Stimulated activated CD8-positive, alpha-beta memory T cell treated with anti-CD3 and anti-CD28 coated beads, Interleukin-4, amount 100 ng/mL, for 1 hour (primary cell): ENCODE measurements at places on chromosomes 7 and 10.

GRCh38 chr7:4882169-4883032 lies 1.1 kb downstream of the RADIL start:
- DNase-seq, result no peak

- no peak for DNase-seq
These were observed 1.8 kb downstream of the PPP1R35 start for GRCh38 chr7:100434297-100435144.

DNA sequence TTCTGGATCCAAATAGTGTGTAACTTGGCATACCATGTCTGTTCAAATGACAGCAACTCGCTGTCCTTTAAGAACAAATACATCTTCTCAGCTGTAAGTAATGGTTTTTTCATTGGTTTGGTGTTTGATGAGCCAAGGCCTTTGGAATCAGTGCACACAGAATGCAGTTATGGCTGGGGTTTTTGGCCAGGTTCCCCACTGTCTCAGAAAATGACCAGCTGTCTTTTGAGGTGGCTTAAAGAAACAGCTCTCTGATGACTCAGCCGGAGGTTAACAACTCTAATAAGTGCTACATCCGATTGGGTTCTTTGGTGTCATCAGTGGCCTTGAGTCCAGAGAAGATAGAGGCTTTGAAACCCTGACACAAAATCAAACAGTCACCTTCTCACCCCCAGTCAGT lies 688.4 kb downstream of the REEP3 start:
- no peak for DNase-seq

DNA sequence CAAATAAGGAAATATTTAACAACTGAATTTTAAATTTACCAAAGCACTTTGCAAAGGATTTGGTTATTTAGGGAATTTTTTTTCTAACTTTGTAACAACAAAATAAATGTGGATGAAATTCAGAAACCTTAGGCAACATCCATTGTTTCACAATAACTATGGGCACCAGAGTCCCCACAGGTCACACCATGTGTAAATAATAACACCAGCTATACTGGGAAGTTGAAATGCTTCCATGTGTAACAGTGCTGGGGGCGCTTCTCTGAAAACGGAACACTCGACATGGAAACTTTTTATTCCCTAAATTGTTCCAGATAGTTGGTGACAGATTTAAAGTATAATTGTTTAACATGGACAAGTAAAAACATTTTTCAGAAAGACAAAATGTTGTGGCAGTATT lies 818.6 kb downstream of the TNS3 start:
- no peak for DNase-seq

GRCh38 chr10:488081-488932 lies 201.2 kb downstream of the DIP2C start:
- DNase-seq, result no peak

DNA sequence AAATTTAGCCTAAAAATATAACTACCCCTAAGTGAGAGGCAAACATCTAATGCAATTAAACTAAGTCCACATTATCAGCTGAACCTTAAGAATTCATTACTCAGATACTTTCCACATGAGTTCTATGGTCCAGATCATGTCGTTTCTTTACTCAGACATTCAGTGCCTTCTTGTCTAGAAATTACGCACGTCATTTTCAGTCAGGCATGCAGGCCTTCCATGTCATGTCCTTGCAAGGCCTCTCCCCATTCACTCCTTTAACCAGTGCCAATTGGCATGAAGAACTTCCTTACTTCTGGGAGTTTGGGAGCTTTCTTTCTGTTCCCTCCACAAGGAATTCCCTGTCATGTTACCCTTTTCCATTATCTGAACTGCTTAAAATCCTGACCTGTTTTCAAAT lies 118.8 kb downstream of the NRP1 start:
- no peak for DNase-seq

- no peak for DNase-seq
These were observed 20.7 kb upstream of the TECTB start for GRCh38 chr10:112262546-112262945.

DNA sequence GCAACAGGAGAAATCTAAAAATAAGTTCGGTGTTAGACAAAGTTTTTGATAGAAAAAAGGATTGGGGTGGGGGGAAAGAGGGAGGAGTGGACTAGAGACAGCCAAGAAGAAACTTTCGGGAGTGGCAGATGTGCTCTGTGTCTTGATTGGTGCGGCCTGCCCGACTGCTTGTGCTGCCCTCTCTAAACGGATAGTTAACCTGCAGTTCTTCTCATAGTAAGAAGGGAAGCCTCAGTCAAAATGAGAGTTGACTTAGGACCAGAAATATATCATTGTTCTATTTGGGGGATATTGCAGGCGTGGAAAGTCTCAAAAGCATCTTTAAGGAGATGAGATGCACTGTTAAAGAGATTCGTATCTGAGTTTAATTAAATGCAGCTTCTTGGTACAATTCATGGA lies 39.3 kb downstream of the UBE3C start:
- DNase-seq, result no peak

DNA sequence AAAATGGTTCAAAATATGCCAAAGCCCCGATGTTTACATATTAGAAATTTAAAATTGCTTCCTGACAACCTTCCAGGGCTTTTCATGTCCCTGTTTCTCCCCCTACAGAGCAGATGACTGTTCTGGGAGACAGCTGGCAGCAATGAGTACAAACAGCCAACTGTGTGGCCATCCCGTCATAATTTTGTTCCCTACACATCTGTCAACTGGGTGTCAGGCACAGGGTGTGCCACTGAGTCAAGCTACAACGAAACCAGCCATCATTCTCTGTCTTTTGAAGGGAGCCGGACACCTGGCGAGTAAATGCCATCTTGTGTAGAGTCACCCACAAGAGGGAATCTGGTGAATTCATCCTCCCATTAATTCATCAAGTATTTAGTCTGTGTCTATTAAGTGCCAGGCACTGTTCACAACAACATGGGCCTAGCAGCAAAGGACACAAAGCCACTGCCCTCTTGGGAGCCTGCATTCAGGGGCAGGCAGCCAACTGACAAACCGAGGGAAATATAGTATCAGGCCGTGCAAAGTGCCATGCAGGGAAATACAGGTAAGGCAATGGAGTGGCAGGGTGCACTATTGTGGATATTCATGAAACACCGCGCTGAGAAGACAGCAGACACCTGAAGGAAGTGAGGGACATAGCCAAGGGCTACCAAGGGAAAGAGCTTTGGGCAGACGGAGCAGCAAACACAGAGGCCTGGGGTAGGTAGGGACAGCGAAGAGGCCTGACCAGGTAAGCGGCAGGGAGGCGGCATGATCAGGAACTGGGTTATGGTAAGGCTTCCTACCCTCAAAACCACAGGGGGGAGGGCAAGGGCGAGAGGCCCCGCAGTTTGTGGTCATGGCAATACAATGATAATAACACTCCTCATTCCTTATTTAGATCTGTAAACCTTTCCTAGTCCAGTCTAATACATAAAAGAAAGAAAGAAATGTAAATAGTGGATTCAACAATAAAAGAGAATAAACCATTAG lies 213.6 kb downstream of the FAM107B start:
- no peak for DNase-seq

- DNase-seq, result no peak
These were observed 282.7 kb upstream of the FZD8 start for GRCh38 chr10:35924759-35925158.

DNA sequence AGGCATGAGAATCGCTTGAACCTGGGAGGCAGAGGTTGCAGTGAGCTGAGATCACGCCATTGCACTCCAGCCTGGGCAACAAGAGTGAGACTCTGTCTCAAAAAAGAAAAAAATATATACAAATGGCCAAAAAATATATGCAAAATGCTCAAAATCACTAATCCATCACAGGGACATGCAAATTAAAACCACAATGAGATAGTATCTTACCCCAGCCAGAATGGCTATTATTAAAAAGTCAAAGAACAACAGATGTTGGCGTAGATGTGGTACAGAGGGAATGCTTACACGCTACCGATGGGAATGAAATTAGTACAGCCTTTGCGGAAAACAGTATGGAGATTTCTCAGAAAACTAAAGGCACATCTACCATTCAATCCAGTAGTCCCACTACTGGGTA lies 17.4 kb downstream of the SNX8 start:
- DNase-seq, result no peak

GRCh38 chr7:2497500-2498336 lies 21.5 kb upstream of the GRIFIN start:
- no peak for DNase-seq

- no peak for DNase-seq
These were observed 63.4 kb upstream of the AQP1 start for GRCh38 chr7:30848121-30848855.

GRCh38 chr7:106260136-106260561 lies 24.6 kb downstream of the NAMPT start:
- no peak for DNase-seq

- DNase-seq, result no peak
These were observed 96.5 kb downstream of the PFKFB3 start for GRCh38 chr10:6299234-6299633.

- DNase-seq, result no peak
These were observed 604.9 kb downstream of the LRMDA start for GRCh38 chr10:76036111-76036940.

- DNase-seq, result no peak
These were observed 24.9 kb upstream of the KNDC1 start for GRCh38 chr10:133135116-133135465.

DNA sequence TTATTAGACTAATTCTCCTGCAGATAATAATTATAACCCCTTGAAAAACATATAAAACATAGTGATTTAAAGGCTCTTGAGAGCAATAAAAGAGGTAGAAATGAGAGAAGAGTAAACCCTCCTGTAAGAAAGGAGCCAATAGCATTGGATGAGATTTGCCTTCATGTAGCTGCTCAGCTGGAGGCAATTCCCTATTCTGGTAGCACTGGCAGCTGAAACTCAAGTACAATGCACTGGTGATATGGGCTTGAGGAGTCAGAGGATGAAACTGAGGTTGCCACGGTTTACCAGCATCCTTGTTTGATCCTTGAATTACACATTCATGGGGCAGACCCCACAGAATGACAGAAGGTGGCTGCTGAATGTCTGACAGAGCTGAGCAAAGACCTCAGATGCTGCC lies 76.4 kb downstream of the CTTNBP2 start:
- no peak for DNase-seq

GRCh38 chr10:86603256-86603655 lies 51.1 kb upstream of the OPN4 start:
- DNase-seq, result no peak

DNA sequence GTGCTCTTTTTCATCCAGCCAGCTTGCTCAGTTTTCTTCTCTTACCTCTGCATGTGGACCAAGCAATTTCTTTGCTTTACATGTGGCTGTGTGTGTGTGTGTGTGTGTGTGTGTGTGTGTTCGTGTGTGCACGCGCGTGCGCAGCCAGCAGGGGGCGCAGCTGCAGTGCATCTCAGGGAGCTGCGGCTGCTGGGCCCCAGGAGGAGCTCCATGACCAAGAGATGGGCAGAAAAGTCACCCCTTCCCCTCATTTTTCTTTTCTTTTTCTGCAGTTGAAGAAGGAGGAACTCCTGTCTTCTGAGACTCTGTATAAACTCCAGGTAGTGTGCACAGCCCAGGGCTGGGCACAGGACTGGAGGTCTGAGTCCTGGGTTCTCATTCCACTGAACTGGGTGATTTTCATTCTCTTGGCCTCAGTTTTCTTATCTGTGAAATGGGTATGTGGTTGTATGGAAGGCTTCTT lies 41.8 kb downstream of the BLNK start:
- DNase-seq, result peak; percentile 8

GRCh38 chr10:119441151-119441821 lies 101.2 kb downstream of the RGS10 start:
- DNase-seq, result no peak

DNA sequence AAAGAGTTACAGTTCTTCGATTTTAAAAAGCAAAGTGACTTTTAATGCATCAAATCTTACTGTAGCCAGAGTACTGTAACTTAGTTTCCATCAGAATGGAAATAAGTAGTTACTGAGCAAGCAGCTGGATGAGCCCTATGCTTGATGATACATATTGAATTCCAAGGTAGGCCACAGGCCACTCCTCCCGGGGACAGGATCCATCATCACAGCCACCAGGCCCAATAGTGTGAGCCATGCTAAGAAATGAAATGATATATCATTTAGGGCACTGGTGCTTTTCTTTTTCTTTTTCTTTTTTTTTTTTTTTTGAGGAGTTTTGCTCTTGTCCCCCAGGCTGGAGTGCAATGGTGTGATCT lies 42.9 kb upstream of the TOMM7 start:
- DNase-seq, result no peak

GRCh38 chr7:157464971-157465886 lies 128.4 kb downstream of the DNAJB6 start:
- DNase-seq, result no peak

GRCh38 chr7:32047075-32047474 lies 23.1 kb downstream of the PDE1C start:
- no peak for DNase-seq

DNA sequence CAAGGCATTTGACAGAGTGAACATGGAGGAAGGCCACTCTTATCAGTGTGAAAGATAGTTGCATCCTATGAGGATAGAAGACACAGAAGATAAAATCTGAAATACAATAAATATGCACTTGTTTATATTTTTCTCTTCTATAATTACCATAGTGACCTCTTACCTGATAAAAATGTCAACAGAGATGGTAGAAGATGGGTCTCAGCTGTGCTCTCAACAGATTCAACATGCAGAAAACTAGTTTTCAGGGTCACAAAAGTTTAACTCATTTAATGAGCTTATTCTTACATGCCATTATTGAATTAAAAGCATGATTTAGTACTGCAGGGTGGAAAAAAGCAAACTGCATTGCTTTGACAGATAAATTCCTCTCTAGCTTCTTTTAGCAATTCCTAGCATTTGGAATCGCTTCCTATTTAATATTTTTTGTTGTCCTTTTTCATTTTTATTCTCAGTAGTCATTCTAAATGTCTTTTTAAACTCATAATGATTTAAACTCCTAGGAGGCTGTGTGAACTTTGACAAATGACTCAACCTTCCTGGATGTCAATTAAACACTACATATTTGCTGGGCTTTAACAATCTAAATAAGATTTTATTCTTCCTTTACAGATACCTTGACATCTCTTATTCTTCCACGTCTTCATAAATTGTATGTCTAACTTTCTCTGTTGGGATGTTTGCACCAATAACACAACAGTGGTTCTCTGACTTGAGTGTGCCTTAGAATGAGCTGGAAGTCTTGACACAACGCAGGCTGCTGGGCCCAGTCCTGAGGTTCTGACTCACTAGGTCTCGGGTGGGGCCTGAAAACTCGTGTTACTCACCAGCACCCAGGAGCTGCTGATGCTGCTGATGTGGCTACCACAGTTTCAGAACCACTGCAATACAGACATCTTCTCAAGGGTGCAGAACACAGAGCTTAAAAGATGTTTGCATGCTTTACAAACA lies 565.5 kb upstream of the IGFBP3 start:
- no peak for DNase-seq

DNA sequence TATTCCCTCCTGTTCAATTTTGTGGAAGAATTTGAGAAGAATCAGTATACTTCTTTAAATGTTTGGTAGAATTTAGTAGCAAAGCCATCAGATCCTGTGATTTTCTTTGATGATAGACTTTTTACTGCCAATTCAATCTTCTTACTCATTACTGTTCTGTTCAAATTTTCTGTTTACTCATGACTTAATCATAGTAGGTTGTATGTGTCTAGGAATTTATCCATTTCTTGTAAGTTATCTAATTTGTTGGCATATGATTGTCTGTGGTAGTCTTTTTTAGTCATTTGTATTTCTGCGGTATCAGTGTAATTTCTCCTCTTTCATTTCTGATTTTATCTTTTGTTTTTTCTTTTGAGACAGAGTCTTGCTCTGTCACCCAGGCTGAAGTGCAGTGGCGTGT lies 87.4 kb downstream of the CCDC3 start:
- DNase-seq, result no peak

- DNase-seq, result no peak
These were observed 258.6 kb upstream of the NFE2L3 start for GRCh38 chr7:25893436-25893835.
